ENCODE measurements at places on chromosomes 7 and 10. TPM values are rescaled to one million over a fixed set of nuclear protein-coding genes. Genes with fewer than 3 reads are reported as not detected.

Gene FAM25A
- total RNA-seq, result not detected

Gene SEMA3C
- 74.7 TPM for total RNA-seq

Gene DRGX
- total RNA-seq, result 0.23 TPM

Gene TUBAL3
- not detected for total RNA-seq

Data from diencephalon (tissue), 1 donor.